ENCODE measurements at places on chromosomes 7 and 10.

DNA sequence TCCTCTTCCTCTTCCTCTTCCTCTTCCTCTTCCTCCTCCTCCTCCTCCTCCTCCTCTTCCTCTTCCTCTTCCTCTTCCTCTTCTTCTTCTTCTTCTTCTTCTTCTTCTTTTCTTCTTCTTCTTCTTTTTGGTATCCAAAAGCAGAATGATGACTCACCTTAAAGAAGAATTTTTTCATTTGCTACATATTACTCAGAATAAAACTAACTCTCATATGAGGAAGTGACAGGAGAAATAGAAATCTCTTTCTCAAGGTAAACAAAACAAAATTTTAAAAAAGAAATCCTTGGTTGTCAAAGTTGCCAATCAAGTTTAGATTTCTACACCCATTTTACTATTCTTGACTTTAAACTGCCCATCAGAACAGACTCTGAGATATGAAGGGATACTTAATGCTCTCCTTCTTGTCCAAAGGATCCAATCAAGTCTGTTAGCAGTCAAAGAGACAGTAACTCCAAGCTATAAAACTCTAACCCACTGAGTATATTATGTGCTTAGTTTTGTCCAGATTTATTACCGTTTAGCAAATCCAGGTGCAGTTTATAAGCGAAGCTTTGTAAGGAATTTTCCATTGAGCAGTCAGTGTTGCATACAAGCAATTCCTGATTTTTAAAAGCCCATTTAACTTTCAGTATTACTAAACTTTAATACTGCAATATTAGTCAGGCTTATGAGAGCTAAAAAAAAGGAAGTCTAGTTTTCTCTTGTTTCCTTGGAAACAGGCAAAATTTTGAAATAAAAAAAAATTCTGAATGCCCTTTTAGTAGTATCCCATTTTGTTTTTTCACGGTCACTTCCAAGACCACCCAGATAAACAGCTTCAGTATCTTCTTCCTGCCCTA lies 43.1 kb upstream of the SNX13 start:
- DNase-seq, result no peak

GRCh38 chr7:30754315-30754877 lies 2.5 kb downstream of the INMT start:
- DNase-seq, result no peak

DNA sequence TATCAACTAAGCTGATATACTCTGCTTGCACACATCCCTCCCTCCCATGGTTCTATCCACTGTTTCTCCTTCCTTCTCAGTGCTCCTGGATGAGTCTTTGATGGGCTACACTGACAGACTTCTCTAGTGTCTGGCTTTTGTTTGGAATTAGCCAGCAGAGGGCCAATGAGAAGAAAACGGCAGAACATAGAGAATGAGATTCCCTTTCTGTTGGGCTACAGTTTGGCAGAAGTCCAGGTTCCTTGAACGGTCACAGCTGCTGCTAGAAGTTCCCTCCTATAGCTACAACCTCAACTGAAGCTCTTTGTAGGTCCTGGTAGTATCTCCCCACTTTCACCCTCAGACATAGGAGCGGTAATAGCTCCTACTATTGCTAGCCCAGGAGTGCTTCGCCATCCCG lies 251.1 kb upstream of the LRRN3 start:
- peak; percentile 11 for DNase-seq

DNA sequence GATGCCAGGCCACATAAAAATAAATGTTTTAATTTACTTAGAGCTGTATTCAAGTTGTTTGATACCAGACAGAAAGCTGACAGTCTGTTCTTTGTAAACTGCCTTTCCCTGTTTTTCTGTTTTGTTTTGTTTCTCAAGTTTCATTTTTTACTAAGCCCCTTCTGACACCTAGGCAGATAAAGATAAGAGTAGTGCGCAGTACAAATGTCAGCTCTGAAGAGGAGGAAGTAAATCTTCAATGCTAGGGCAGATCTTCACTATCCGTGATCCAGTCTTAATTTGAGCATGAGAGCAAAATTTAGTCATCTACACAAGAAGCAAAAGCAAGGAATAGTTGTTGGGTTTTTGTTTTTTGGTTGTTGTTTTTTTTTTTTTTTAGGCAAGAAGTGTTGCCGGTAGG lies 27.3 kb downstream of the MTURN start:
- no peak for DNase-seq

GRCh38 chr7:158569858-158570323 lies 17.7 kb downstream of the PTPRN2 start:
- DNase-seq, result no peak

DNA sequence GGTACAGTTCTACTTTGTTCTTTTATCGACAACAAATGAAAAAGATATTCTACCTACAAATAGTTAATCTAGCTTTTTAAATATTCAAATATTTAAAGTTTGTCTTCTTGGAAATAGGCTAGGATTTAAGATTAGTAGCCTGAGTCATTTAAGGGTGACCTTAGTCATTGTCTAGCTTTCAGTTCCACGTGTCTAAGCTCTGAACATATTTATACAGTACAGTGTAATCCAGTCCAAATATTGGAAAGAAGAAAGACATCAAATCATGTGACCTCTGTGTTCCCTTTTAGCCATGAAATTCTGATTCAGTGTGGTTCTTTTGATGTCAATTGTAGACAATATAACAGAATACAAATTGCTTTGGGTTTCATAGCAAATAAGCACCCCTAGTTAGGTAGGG lies 121.1 kb downstream of the MALRD1 start:
- DNase-seq, result peak; percentile 5

DNA sequence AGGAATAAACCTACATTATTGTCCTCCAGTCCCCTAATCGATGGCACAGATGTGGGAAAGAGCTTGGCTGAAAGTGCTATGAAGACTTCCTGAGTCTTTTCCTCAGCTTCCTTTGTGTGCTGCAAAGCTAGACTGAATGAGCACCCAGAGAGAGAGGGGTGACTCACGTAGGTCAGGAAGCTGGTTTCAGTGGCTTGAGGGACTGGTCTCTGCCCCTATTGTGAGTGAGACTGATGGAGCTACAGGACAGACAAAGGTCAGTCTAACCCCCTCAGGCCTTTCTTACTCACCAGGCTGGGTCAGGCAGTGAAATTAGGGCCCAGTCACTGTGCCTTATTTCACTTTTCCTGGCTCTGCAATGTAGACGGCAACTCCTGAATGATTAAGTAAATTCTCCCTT lies 171.1 kb upstream of the GRB10 start:
- no peak for DNase-seq

DNA sequence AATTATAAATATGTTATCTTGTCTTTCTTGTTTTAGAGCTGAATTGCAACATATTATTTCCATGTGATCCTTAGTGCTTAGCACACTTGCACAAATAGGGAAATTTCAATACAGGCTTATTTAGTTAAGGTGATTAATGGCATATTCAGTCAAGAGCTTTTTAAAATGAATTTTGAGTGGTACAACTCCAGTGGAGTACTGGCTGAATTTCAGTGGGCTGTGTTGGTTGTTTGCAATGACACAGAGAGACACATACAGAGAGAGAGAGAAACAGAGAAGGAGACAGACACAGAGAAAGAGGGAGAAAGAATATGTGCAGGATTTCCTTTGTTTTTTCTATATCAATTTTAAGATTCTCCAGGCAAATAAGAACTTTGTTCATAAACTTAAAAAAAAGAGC lies 766.9 kb downstream of the DNAJB9 start:
- no peak for DNase-seq

GRCh38 chr7:123460616-123461015 lies 73.8 kb downstream of the IQUB start:
- DNase-seq, result peak; percentile 89

DNA sequence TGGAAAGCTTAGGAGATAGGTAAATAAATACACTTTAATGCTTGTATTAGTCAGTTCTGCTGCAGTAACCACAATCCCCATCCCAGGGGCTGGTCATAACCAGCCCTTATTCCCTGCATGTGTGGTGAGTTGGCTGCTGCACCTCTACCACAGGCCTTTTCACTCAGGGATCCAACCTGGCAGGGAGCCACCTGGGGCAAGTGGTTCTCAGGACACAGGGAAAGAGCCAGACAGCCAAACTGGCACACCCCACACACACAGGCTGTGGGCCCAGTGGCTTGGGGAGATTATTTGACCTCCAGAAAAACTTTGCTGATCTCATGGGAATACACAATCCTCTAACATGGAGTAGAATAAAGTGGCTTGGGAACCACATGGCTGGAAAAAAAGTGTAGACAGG lies 400.0 kb upstream of the RNF32 start:
- no peak for DNase-seq

- peak; percentile 27 for DNase-seq
These were observed 45.4 kb upstream of the MBL2 start for GRCh38 chr10:52818019-52818418.

DNA sequence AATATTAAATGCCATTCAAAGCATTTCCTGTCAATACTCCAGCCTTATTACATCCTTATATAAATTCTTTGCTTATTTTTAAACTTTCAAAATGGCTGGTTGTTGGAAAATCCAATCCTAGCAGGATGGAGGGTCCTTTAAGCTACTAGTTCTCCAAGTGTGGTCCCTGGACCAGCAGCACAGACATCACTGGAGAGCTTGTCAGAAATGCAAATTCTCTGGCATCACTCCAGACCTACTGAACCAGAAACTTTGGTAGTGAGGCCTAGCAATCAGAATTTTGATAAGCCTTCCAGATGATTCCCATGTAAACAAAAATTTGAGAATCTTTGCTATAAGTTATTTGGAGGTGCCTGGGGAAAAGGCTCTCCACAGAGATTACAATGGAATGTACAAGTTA lies 43.8 kb downstream of the CALCR start:
- DNase-seq, result no peak

DNA sequence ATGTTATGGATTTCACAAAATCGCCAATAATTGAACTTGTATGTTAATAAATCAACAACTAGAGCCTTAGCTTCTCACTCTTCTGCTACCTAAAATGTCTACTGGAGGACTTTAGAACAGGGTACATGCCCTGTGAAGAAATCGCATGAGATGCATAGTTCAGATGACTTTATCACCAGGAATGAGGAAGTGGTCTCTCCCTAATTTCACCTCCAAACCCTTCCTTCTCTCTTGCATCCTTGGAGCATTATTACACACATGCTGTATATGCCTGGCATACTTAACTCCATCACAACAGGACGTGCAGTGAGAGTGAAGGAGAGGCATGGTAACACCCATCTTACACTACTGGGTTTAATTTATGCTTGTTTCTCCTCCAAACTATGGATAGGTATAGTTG lies 27.8 kb downstream of the RHEB start:
- DNase-seq, result peak; percentile 75

GRCh38 chr10:58839771-58840170 lies 327.1 kb downstream of the BICC1 start:
- no peak for DNase-seq

DNA sequence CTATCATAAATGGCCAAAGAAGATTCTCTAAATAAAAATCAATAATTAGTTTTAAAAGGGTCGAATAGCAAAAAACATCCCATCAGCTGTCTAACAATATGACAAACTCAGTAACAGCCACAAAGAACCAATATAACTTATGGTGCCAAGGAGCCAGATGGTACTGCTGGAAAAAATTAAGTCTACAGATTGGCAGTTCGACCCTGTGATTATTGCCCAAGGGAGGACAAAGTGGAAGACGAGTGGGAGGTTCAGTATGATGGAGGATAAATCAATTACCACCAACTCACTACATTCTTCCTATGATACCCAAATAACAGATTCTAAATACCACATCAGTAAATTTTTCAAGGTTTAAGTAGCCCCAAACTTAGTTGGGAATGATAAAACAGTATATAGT lies 49.0 kb downstream of the SKAP2 start:
- no peak for DNase-seq

DNA sequence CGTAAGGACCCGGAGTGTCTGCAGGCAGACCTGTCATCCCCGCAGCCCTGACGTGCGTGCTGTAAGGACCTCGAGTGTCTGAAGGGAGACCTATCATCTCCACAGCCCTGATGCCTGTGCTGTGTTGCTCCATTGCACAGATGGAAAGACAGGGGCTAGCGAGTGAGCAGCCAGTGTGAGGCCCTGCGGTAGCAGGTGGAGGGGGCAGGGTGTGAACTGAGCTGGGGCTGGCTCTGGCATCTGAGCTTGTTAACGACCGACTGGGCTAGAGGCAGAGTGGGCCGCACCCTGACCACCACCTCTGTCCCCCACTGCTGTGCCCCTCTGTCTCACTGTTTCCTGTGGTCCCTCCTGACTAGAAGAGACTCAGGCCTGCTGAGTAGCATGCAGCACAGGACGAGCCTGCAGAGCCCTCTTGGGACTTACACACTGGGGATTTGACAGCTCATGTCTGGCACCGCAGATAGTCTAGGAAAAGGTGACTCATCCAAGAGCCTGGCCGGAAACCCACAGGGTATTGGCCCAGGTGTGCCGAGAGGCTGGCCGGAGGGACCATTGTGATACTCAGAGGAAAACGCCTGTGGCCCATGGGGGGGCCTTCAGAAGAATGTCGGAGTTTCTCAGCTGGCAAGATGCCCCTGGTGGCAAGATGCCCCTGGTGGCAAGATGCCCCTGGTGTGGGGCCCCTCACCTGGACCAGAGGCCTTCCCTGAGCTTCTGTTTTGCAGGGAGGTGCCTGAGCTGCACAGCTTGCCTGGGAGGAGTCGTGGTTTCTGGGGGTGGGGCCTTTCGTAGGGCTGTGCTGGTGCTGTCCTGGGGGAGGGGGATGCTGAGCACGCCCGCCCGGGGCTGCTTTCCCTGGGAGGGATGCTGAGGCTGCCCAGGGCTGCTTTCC lies 34.3 kb downstream of the INPP5A start:
- DNase-seq, result peak; percentile 50

GRCh38 chr7:105367458-105367857 lies 21.3 kb downstream of the SRPK2 start:
- DNase-seq, result no peak

GRCh38 chr10:35884657-35885071 lies 242.6 kb upstream of the FZD8 start:
- DNase-seq, result no peak

- DNase-seq, result no peak
These were observed 11.0 kb downstream of the TLL2 start for GRCh38 chr10:96502561-96503282.

- DNase-seq, result no peak
These were observed 137.0 kb downstream of the ETV1 start for GRCh38 chr7:13852281-13852968.

- no peak for DNase-seq
These were observed 130.5 kb downstream of the LHPP start for GRCh38 chr10:124592101-124592500.

DNA sequence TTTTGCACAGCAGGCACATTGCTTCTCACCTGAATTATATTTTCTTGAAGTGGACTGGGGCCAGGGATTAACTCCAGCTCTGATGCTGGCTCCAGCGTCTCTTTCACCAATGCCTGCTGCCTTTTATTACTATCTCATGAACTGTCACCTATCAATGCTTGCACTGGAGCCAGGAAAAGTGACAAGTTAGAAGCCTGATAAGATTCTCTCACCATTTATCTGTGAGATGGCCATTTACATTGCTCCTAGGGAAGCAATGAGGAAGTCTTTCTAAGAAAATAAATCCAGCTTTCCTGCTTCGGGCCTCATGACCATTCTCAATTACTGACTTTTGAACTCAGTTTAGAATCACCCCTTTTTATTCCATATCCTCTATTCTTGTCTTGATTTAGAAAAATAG lies 48.5 kb upstream of the LRRTM3 start:
- DNase-seq, result no peak

- DNase-seq, result no peak
These were observed at the start of gene GARIN1A for GRCh38 chr7:128671992-128672391. TSS of gene GARIN1A (plus strand) at chr7:128672292. CDS start at chr7:128672398, 106 bp downstream.

GRCh38 chr7:17590221-17590620 lies 291.8 kb downstream of the AHR start:
- no peak for DNase-seq

GRCh38 chr7:27586825-27587224 lies 75.9 kb downstream of the HIBADH start:
- no peak for DNase-seq
